ENCODE measurements at places on chromosomes 7 and 10.
A peak's percentile ranks its signal among the peaks of the same experiment; 100 is the strongest.

DNA sequence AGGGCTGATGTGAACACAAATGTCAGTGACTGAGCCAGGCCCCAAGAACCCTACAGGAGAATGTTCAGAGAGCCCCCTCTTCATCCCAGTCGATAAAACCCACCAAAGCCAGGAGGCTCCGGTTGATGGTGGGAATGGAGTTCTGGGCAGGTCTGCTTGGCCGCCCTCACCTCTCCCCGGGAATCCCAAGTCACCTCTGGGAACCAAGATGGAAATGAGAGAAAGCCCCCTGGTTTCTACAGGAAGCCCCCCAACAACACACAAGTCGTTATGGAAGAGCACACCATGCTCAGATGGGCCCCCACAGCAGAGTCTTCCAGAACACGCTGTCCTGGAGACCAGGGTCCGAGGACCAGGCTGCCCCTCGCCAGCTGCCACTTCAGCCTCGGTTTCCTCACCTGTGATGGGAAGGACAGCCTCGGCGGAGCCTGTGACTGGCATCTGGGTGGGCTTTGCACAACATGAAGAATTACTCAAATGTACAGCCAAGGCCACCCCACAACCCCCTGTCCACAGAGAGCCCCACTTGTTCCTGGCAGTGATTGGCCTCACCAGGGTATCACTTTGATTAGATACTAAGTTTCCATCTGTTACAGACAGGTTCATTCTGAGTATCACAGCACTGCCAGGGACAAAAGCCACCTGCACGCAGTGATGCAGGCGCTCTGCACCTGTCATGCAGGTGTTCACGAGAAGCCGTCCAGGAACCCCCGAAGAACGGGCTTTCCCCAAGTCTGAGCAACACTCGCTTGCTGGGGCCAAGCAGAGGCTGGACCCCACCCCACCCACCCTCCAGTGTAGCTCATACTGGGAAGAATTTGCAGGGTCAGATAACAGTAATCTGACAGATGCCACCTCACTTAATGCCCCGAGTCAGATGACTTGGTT is 57.6 kb downstream of the MKI67 start:
- no peak for DNase-seq

- peak; percentile 15 for DNase-seq
These were observed 157.7 kb upstream of the PRR15 start for GRCh38 chr7:29405891-29406290.

DNA sequence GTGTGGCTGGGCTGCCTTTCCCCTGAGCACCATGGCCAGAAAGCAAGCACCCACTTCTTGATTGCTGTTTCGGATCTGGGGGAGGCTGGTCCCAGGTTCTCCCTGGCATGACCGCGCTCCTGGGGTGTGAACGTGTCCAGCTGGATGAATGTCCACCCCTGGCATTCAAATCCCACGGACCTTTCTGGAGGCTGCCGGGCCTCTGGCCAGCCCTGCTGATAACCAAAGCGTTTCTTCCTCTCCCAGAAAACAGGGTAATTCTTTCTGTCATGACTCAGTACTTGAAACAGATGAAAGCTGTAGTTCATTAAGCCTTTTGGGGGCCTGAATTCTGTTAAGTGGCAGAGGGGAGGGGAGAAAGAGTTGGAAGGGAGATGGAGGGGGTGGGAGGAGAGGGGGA is 73.1 kb upstream of the SAMD8 start:
- DNase-seq: no peak

DNA sequence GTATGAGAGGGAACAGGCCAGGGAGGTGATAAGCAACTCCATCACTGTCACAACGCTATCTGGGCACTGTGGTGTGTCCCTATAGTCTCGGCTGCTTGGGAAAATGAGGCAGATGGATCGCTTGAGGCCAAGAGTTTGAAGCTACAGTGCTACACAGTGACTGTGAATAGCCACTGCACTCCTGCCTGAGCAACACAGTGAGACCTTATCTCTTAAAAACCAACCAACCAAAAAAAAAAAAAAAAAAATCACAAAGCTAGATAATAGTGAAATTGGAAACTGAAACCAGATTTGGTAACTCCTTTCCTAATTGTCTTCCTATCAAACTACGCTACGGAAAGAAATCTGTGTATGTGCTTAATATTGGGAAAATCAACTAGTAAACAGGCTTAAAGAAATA is 14.1 kb downstream of the MICU1 start:
- no peak for DNase-seq

- DNase-seq: no peak
These were observed 81.7 kb upstream of the NFE2L3 start for GRCh38 chr7:26070290-26070689.

GRCh38 chr10:103231047-103231551 is 14.6 kb upstream of the RPEL1 start:
- peak; percentile 27 for DNase-seq

- DNase-seq: no peak
These were observed 49.6 kb downstream of the POLL start for GRCh38 chr10:101538446-101538845.

- DNase-seq: no peak
These were observed 11.5 kb upstream of the RHBDD2 start for GRCh38 chr7:75867390-75867717.

DNA sequence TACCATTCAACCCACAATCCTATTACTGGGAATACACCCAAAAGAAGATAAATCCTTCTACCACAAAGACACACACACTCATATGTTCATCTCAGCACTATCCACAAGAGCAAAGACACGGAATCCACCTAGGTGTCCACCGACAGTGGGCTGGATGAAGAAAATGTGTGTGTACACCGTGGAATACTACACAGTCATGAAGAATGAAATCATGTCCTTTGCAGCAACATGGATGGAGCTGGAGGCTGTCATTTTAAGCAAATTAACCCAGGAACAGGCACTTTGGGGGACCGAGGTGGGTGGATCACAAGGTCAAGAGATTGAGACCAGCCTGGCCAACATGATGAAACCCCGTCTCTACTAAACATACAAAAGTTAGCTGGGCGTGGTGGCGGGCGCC is 8.3 kb upstream of the FOXL3 start:
- DNase-seq: no peak

GRCh38 chr10:56537984-56538383 is 176.9 kb upstream of the ZWINT start:
- DNase-seq: no peak

- DNase-seq: no peak
These were observed 105.6 kb upstream of the MYO3A start for GRCh38 chr10:25828475-25828874.

DNA sequence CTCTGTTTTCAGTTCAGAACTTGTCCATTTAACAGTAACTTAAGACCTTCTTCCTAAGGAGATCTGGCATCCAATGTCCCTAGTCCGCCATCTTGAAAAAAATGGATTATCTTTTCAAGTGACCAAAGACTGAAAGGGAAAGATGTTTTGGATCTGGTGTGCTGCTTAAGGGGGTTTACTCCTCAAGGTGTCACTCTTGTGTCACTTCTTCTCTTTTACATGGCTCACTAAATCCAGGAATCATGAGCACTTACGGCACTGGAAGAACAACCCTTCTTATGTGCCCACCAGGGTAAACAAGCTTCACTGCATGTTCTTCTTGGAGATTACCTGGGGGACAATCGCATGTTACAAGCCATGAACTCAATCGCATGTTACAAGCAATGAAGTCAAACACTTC is 43.7 kb downstream of the ANXA8 start:
- no peak for DNase-seq

DNA sequence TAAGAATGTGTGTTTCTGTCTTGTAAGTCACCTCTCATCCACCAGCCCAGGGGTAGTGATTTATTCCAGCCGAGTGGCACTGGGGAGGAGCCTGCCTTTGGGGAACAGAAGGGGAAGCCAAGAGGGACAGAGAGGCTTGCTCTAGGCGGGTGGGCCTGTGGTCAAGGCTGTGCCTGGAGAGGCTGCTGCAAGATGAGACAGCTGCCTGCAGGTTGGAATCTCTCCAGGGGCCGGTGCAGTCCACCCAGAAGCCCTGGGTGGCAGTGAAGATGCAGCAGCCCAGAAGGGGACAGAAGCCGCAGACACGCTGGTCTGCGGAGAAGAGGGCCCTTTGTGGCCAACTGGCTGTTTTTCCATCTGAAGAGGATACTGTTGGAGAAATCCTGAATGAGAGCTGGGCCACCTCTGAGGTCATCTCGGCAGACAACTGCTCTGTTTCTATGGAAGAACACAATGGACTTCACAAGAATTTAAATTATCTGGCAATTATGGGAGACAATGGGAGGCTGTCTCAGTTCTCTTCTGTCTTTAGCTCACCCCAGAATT is 175.7 kb downstream of the GFRA1 start:
- DNase-seq: no peak

DNA sequence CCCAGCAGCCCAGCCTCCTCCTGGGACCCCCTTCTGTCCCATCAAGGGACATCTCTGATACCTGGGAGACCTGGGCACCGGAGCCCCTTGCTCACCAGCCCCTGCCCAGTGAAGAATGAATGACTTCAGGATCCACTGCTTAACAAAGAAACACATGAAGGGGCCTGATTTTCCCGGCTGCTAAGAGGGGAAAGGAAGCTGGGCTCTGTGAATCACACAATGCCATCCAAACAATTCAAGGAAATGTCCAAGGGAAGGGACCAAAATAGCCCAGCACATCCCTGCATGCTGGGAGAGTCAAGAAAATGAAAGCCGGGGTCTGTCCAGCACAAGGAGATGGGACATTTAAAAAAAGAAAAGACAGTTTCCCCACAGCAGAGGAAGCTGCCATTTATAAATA is 128.7 kb upstream of the JCAD start:
- no peak for DNase-seq

- no peak for DNase-seq
These were observed 305.3 kb downstream of the PRPF18 start for GRCh38 chr10:13892001-13892491.

GRCh38 chr7:1664711-1665548 is 5.1 kb upstream of the ELFN1 start:
- DNase-seq: peak; percentile 99

GRCh38 chr7:140229101-140229525 is 52.3 kb upstream of the KDM7A start:
- no peak for DNase-seq

- no peak for DNase-seq
These were observed 181.2 kb downstream of the BBS9 start for GRCh38 chr7:33310546-33310945.

DNA sequence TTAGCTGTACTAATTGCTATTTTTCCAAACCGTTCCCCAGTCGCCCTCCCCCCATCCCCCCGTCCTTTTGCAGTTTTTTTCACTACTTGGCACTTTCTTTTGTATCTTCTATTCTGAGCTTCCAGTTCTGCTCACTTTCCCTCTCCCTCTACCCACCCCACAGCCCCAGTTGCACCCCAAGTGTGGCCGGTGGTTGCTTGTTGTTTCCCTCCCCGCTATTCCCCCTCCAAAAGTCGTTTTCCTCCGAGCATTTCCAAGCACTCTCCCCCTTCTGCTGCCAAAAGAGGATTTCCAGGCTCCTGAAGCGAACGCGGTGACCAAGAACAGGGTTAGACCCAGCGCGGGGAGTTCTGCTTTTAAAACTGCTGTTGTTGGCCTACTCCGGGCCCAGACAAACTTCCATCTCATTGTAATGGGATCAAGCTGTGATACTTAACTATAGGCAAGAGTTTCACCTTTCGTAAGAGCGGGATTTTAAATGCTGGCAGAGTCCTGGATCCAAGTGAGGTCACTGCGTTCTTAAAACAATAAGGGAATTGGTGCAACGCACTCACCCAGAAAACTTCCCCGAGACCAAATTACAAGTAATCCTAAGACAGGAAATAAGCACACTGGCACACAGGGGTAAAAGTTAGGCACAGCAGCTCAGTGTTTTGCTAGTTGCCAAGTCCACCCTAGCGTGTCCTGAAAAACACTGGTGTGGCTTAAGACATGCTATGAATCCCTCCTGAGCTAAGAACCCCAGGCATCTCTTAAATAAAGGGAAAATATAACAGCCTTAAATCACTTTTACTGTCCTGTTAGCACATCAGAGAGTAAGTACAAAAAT is 1.5 kb upstream of the RGS10 start:
- no peak for DNase-seq

GRCh38 chr10:129048513-129048912 is 418.5 kb upstream of the MGMT start:
- no peak for DNase-seq

GRCh38 chr7:37341033-37341630 is 107.5 kb downstream of the ELMO1 start:
- DNase-seq: no peak

DNA sequence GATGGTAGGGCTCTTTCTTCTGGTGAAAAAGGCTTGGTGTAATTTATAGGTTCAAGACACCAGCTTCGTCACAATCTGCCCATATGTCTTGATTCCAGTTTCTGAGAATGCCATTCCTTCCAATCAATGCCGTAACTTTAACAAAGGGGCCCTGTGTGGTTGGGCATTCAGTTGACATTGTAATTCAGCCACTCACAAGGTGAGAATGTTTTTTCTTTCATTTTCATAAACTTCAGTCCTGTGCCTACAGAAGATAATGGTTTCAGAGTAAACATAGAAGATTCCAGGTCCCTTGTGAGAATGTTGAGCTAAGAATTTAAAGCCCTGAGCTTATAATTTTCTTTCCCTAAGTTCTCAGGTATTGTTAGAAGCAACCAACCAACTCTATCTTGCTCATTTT is 67.3 kb upstream of the AASS start:
- no peak for DNase-seq

- no peak for DNase-seq
These were observed 44.6 kb upstream of the CYCS start for GRCh38 chr7:25169683-25170082.

- no peak for DNase-seq
These were observed 65.1 kb upstream of the VSTM2A start for GRCh38 chr7:54477083-54477482.

DNA sequence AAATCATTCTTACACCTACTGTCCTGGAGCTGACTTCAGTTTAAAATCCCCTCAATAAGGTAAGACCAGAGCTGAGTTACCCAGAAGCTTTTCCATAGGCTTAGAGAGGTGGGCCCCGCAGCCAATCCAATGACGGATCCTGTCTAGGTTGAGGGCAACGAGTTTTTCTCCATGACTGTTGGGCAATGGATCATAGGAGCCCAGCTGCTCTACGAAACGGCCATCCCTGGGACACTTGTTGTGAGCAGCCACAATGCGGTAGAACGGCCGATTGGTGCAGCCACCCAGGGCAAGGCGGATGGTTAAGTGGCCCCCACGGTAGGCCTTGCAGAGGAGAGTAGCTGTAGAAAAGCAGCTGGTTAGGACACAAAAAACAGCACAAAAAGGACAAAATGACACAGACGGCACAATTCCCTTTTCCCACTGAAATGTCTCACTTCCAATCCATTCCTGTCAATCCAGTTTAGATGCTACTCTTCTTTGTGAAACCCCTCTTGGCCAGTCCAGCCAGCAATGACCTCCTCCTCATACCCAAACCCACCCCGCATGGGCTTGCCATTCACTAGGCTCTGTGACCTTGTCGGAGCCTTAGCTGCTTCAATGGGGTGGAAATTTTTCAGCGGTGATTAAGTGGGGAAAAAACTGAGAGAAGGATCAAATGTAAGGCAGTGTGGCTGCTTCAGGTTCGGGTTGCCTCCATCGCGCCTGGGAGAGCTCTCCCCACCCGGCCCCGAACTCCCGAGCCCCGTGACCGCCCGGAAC is 580 bp downstream of the MRPS16 start:
- DNase-seq: no peak

DNA sequence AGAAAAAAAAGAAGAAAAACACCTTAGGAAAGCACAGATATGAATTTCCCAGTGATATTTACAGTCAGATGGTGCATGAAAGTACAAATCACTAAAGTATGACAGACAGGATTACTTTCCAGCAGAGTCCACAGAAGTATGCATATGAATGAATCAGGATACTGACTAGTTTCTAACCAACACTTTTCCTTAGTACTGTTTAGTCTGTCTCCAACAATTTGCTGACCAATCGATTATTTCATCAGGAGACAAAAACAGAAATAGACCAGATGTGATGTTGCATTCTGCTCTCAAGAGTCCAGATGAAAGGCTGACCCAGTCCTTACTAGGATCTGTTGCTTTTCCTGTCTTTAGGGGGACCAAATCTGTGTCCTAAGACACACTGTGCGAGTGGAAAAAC is 14.6 kb downstream of the SLC35B4 start:
- DNase-seq: no peak

Data from HuH-7.5 (cell line).